NCI-H82 (cell line): ENCODE measurements at places on chromosomes 6 and 20.
A peak's percentile ranks its signal among the peaks of the same experiment; 100 is the strongest.

GRCh38 chr6:82178077-82178758, 69.3 kb downstream of the IBTK start:
- DNase-seq, result peak; percentile 21

GRCh38 chr6:118895859-118896258, 1.9 kb downstream of the ASF1A start:
- no peak for DNase-seq

GRCh38 chr6:14107711-14108494, 9.7 kb upstream of the CD83 start:
- no peak for DNase-seq

DNA sequence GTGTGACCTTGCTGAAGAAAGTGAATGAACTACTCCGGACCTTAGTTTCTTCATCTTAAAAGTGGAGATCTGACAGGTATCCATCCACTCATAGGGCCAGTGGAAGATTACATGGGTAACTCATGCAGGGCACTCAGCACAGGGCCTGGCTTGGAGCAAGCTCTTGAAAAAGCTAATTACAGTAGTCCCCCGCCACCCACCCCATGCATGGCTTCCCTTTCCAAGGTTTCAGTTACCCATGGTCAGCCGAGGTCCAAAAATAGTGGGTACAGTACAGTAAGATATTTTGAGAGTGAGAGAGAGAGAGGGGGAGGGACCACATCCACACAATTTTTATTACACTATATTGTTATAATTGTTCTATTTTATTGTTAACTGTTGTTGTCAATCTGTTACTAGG, 7.1 kb upstream of the PMEPA1 start:
- DNase-seq, result no peak

DNA sequence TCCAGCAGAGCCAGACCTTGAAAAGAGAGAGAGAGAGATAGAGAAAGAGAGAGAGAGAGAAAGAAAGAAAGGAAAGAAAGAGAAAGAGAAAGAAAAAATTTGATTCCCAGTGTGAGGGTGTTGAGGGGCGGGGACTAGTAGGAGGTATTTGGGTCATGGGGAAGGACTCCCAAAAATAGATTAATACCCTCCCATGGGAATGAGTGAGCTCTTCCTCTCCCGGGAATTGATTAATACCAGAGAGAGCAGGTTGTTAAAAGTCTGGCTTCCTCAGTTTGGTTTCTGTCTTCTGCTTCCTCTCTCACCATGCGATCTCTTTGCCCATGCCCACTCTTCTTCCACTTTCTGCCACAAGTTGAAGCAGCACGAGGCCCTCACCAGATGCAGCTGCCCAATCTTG, 28.8 kb upstream of the CFAP206 start:
- DNase-seq, result peak; percentile 1

- no peak for DNase-seq
Observed at GRCh38 chr20:34541264-34541901, 17.1 kb upstream of the MAP1LC3A start.

DNA sequence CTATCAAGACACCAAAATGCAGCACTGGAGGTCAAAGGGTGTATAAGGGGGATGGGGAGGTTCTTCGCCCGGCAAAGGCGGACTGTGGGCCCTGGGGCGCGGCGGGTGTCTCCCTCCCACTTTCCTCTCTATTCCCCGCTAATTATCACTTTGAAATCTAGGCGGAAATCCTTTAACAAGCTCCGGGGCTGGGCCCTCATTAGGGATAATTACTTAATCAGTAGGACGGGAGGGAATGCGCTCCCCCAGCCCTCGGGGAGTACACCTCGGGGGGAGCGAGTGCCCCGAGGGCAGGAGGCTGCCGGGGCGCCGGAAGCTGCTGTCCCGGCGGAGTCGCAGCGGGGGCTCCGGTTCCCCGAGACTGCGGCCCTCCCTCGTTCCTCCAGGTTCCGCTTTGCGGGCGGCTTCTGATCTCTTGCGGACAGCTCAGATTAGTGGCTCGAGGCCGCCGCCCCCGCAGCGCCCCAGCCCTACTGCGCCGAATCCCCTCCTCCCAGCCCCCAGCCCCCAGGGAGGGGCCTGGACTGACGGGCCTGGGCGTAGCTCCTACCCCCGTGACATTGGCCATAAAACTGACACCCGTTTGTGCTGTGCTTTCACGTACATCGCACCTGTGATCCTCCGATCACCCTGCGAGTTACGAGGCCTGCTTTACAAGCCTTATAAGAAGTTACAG, 14.7 kb downstream of the MUCL3 start:
- peak; percentile 69 for DNase-seq

- peak; percentile 19 for DNase-seq
Observed at GRCh38 chr6:162262466-162263196, 464.9 kb downstream of the PRKN start.

GRCh38 chr6:160505970-160506369, 157.8 kb downstream of the SLC22A3 start:
- DNase-seq, result no peak

GRCh38 chr6:163813979-163814493, 399.5 kb downstream of the QKI start:
- DNase-seq, result no peak

GRCh38 chr20:460707-461106, 1.6 kb downstream of the TBC1D20 start:
- no peak for DNase-seq

GRCh38 chr6:167690931-167691330, 135.8 kb upstream of the AFDN start:
- DNase-seq, result peak; percentile 19

DNA sequence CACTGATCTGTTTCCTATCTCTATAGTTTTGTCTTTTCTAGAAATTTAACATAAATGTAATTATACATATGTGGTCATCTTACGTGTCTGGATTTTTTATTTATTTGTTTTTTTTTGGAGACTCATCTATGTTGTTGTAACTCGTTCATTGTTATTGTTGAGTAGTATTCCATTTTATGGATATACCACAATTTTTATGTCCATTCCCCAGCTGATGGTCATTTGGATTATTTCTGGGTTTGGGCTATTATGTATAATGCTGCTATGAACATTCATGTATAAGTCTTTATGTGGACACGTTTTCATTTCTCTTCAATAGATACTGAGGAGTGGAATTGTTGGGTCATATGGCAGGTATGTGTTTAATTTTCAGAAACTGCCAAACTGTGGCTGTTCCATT, 10.2 kb downstream of the DZANK1 start:
- DNase-seq, result no peak

GRCh38 chr6:37793067-37793466, 26.5 kb upstream of the ZFAND3 start:
- DNase-seq, result no peak

GRCh38 chr6:169619650-169620049, 82.2 kb downstream of the WDR27 start:
- no peak for DNase-seq

- DNase-seq, result peak; percentile 13
Observed at GRCh38 chr6:96659084-96659845, 96.3 kb downstream of the FHL5 start.

GRCh38 chr20:5806457-5807263, 56.5 kb downstream of the SHLD1 start:
- DNase-seq, result peak; percentile 13

GRCh38 chr20:12554426-12554825, 454.3 kb upstream of the SPTLC3 start:
- DNase-seq, result no peak

- DNase-seq, result no peak
Observed at GRCh38 chr6:156396068-156396771, 381.0 kb upstream of the ARID1B start.

GRCh38 chr20:48329031-48329615, 498.7 kb downstream of the PREX1 start:
- no peak for DNase-seq

DNA sequence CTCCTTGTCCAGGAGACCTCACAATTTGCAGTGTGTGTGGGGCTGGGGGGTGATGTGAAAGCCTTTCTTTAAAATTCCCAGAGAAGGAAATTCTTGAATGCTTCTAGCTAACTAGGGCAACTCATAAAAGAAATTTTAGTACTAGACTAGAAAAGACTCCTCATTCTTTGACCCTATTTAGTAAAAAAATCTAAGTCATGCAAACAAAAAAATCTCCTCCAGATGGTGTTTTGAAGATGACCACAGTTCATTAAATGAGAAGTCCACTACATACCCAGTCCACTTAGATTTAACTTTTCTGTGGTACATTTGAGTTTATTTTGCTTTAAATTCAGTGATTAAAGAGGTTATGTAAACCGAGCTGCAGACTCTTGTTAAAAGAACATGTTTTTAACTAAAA, 67.5 kb downstream of the NDUFAF5 start:
- no peak for DNase-seq

DNA sequence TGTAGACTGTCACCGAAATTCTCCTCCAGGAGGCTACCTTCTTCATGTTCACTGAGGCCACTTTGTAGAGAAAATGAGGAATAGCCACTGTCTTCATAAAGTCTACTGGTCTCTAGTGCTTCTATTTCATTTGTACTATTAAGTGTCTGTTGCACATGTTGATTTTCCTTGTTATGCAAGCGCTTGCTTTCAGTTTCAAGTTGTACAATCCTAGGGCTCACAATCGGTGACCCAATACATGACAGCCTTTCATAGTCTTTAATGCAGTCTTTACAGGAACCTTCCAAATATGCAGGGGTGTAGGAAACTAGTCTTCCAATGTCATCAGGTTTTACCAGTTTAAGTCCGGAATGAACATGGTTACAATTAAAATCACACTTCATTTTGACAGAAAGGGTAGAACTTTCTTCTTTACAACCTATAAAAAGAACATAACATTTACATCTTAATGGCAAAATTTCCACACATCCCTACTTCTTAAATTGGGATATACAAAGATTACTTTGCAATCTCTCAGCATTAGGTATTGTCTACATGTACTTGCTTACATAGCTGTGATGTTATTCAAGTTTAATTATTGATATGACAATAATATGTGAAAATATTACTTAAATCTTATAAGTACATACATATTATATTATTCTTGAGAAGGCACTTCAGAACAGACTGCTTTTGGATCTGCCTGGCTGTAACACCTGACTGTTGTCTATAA, 7.5 kb downstream of the FBXO5 start:
- DNase-seq, result no peak

GRCh38 chr6:167053895-167054530, 54.8 kb downstream of the CEP43 start:
- DNase-seq, result no peak

GRCh38 chr6:24740861-24741260, 21.9 kb upstream of the C6orf62 start:
- DNase-seq, result no peak

GRCh38 chr6:81856872-81857271, 104.4 kb upstream of the TENT5A start:
- no peak for DNase-seq

DNA sequence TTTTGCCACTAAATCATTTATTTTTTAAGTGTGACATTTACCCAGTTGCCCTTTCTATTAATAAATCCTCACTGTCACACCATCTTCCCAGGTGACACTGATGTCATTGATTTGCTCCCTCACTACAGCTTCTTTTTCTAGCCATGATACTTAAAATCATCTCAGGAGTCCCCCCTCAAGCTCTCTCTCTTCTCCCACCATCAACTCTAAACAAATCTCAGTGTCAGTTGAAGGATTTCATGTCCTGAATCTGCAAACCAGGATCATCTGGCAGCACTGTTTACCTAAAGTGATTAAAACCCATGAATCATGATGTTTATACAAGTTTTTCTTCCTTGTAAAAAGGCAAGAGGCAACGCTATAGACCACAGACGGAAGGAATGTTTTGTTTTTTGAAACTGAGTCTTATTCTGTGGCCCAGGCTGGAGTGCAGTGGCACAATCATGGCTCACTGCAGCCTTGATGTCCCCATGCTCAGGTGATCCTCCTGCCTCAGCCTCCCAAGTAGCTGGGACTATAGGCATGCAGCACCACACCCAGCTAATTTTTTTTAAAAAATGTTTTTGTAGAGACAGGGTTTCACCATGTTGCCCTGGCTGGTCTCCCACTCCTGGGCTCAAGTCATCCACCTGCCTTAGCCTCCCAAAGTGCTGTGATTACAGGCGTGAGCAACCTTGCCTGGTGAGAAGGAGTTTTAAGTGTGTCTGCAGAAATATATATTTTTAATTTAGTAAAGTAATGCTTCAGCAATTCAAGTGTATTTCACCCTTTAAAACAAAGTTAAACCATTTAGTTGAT, 30.1 kb upstream of the SH3BGRL2 start:
- no peak for DNase-seq

DNA sequence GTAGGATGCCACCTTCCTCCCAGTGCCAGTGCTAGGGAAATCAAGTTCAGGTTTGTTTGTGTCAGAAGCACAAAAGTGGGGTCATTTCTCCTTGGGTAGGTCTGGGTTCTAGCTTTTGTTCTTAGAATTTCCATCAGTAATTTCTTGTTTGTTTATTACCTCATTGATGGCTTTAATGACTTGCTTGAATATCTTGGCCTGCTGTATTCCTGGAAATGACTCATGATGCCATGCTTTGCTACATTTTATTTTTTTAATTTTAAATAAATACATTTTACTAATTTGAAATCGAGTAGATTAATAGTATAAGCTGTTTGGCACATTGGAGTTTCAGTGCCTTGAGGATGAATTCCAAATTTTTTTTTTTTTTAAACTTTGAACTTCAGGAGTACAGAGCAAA, 189.6 kb downstream of the JARID2 start:
- no peak for DNase-seq
